Mesenchymal stem cell (in vitro differentiated cells and primary cell): ENCODE measurements at places on chromosomes 1 and 21.
A peak's percentile ranks its signal among the peaks of the same experiment; 100 is the strongest.

DNA sequence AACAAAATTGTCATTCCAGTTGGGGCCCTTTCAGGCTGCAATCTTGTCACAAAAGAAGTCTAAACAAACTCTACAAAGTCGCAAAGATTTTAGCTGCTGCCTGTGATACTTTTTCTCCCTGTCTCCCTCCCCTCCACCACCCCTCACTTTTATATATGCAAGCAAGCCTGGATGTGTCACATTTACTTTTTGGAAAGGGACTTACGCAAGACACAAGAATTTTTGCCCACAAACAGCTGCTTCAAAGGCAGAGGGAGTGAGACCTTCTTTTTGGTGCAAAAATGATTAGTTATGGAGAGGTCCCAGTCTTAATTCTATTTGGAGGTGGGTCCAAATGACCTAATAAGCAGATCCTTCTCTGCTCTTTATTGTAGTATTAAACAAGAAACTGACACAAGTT, 22.9 kb upstream of the RALGPS2 start:
- DNase-seq, result peak; percentile 27

- DNase-seq, result no peak
These were observed 18.7 kb downstream of the ZSWIM5 start for GRCh38 chr1:45187725-45188124.

DNA sequence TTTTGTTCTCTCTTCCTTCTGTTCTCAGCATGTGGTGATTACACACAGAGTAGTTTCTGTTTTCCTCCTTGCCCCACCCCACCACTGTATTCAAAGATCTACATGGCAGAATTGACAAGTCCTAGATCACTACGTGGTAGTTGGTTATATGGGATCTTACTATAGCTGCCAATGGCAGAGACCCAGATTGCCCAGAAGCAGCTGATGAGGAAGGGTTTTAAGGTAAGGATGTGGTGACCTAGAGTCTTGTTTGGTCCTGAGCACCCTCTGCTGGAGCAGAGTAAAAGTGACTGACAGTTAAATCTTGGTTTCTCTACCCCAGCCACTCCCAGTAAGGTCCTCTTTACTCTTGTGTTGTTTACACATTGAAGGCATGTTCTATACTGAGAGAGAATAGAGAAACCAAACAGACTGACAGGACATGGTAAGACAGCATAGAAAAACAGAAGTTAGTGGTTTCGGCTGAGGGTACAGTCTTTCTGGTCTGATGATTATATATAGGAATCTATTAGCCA, 22.8 kb upstream of the STRIP1 start:
- peak; percentile 77 for DNase-seq

DNA sequence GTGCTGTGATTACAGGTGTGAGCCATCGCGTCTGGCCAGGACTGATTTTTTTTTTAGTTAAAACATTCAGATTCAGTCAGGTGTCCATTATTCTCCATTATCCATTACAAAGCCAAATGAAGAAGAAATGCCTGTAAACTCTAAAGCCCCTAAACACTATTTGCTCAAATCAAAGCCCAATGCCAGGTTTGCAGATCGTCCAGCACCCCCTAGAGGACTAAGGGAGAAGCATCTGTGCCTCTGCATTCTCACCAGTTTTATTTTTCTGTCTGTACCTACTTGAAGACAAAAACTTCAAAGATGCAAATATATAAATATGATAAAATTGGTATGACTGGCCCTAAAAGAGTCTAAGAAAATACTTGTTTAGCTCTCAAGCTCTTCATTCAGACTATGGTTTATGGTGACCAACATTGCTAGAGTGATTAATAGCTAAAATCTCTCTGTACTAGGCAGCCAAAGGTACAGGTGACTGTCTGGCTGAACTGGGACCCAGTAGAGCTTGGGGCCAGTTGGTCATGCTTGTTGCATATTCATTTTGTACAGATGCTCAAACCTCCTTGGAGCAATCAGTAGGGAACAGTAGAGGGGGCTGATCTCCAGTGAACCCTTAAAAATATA, 138.4 kb downstream of the SYT2 start:
- DNase-seq, result peak; percentile 47

- no peak for DNase-seq
These were observed 314.9 kb upstream of the DEPDC1 start for GRCh38 chr1:68811806-68812205.

- DNase-seq, result no peak
These were observed 31.6 kb upstream of the RPTN start for GRCh38 chr1:152190589-152190988.

GRCh38 chr21:18129526-18129925, 115.1 kb upstream of the CHODL start:
- DNase-seq, result no peak

DNA sequence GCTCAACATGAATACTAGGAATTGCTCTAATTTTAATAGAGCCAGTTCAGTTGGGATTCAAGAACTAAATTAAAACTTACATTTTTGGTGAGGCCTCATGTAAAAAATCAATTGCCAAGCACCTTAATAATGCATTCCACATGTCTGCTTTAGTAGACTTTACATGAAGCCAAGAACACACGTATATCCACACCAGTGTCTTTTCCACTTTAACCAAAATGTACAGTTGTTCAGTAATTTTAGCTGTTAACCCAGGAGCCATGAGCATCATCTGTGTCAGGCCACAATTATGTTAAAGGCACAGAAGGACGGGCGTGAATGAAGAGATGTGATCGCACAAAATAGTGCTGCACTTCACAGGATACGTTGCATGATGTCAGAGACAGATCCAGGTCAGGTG, 136.7 kb downstream of the TLR5 start:
- DNase-seq, result no peak

GRCh38 chr1:205260948-205261732, 33.4 kb downstream of the TMCC2 start:
- DNase-seq, result peak; percentile 79

DNA sequence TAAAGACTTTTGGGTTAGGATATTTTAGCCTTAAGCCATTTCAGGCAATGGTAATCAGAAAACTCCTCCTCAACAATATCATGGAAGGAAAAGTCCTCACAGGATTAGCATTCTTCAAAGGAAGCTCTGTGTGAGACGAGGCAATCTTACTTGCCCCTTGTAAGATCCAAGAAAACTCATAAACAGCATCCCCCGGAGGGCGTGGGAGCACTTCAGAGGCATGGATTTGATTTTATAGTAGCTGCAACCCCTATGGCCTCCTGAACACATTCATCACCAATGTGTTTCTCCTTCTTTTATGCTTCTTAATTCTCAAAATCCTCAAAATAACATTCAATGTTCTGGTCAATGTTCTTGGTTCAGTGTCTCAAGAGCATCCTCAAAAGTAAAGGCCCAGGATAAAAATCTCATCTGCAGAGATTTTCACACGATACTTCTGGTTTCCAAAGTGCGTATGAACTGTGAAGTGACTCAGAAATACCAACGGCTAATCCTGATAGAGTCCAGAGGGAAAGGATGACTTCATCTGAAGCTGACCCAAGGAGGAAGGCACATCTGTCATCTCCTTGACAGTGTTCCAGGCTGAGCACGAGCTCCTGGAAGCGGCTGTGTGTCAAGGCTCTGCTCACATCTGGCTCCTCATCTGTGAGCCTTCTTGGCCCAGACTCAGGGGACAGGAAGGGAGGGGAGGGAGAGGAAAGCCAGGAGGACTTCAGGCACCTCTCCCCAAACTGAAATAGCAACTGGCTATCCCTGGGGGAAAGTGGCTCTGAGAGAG, 49.3 kb upstream of the PSEN2 start:
- DNase-seq, result peak; percentile 100
